Activated T-cell treated with anti-CD3 and anti-CD28 coated beads for 24 hours (primary cell): ENCODE measurements at places on chromosomes 7 and 10.

DNA sequence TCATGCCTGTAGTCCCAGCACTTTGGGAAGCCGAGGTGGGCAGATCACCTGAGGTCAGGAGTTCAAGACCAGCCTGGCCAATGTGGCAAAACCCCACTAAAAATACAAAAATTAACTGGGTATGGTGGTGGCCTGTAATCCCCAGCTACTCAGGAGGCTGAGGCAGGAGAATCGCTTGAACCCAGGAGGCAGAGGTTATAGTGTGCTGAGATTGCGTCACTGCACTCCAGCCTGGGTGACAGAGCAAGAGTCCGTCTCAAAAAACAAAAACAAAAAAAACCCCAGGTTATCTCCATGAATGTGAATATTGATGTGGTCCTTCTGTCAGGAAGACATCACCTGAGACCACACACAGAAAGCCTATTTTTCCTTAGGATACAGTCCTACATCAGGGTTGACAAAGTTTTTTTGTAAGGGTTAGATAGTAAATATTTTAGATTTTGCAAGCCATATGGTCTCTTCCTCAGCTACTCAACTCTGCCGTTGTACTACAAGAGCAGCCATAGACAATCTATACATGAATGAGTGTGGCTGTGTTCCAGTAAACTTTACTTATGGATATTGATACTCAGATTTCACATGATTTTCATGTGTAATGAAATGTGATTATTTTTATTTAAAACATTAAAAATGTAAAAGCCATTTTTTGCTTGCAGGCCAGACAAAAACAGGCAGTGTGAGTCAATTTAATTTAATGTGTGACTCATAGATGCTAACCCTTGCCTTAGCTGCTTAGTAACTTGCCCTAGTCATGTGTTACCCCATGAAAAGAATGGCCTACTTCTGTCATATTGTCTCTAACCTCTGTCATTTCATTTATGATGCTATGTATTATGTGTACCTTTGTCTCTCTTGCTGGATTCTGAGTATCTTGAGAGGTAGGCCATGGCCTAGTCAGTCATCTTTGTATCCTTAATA lies 78.1 kb downstream of the TPST1 start:
- DNase-seq = no peak

GRCh38 chr10:131898061-131898460 lies 2.7 kb upstream of the PPP2R2D start:
- DNase-seq = no peak

- DNase-seq = no peak
Observed at GRCh38 chr7:24227603-24228359, 56.2 kb upstream of the NPY start.

DNA sequence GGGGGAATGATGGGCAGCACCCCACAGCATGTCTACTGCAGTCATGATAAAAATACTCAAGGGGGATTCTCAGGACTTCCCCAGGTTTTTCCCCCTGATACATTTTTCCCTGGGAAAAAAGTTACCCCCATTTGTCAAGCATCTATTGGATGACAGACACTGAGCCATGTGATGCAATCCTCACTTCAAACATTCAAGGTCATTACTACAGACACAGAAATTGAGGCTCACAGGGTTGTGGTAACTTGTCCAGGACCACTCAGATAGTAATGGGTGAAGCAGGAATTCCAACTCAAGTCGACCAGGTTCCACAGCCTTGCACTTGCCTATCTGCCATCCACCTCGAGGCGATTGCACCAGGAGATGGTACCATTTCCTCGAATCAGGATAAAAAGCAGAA lies 31.7 kb downstream of the PPP1R3C start:
- no peak for DNase-seq

DNA sequence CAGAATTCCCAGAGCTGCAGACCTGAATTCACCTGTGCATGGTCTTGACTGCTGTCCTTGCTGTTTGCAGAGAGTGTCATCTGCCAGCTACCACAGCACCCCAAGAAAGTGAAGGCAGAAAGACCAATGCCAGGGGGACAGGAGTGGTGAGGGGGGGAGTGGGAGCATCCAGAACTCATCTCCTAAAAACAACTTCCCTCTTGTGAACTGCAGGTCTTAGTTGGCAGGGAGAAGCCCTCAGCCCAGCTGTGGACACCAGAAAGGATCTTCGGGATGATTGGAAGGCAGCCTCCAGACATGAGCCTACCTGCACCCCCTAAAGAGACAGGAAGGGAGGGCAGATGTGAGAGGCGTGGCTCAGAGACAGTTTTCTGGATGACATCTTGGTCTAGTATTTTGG lies 615.8 kb upstream of the MGMT start:
- DNase-seq = no peak

DNA sequence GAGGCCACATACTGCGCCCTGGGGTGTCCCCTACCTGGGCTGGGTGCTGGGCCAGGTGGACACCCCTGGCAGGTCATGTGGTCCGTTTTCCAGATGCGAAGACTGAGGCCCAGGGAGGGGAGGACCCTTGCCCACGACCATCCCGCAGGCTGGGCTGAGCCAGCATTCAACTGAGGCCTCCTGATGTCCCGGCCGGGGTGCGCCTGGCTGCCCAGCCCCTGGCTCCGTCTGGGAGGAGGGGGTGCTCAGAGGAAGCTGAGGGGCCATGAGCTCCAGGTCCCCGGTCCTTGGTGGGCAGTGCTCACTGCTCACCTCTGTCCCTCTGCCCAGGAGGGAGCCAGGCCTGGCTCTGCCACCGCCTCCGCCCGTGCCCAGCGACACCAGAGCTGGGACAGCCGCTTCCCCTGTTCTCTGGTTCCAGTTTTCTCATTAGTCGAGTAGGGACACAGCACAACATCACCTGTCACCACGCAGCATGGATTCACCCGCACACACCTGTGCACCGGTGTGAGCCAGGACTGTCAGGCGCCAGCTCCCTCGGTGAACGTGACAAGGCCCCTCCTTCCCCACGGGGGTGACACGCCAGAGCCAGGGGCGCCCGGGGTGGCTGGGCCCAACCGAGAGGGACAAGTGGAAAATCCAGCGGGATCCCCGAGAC lies 139.7 kb downstream of the ELFN1 start:
- DNase-seq = no peak

DNA sequence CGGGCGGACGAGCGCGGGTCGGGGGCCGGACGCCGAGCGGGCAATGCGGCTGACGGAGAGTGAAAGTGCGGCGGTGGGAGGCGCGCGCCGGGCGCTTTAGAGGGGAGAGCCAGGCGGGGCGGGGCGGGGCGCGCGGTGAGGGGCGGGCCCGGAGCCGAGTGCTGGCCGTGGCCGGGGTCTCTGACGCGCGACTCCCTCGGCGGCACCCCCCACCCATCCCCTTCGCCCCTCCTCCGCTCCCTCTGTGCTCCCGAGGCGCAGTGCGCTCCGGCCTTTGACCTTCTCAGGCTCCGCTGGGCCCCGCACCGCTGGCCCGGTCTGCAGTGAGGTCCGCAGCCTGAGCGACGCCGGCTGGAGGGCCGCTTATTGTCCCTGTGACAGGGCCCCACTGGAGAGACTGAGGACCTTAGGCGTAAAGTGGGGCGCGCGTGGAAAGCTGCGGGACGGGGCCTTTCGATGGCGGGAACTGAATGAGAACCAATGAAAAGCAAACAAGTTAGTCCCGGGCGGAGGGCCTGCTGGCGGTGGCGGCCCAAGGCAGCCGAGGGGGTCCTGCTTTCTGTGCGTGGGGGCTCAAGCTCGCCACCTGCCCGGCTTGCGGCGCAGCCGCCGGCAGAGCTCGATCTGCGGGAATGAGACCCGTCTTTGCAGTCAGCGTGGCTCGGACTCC lies at the start of gene CXCL12:
Gene CXCL12 (minus strand): TSS at position 72 of the 670 bp plus-strand sequence. CDS start 92 bp downstream, outside the sequence.
- no peak for DNase-seq

GRCh38 chr7:114450431-114450830 lies 35.8 kb downstream of the FOXP2 start:
- no peak for DNase-seq

DNA sequence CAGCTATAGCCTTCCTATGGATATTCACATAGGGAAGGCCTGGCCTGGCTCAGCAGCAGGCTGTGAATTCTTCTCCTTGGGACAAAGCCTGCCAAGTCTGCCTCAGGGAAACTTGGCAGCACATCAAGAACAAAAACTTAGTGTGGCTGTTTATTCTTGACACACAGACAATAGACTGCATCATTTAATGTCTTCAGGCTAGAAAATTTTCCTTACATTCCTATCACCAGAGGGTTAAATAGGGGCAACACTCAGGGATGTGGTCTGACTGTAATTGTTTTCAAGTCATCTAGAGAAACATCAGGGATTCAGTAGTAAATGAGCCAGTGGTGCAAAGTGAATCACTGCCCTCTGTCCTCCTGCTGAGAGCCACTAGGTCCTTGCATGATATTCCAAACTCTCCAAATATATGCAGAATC lies 137.3 kb downstream of the SEMA3C start:
- no peak for DNase-seq

GRCh38 chr10:3407208-3407607 lies 234.6 kb upstream of the PITRM1 start:
- no peak for DNase-seq

DNA sequence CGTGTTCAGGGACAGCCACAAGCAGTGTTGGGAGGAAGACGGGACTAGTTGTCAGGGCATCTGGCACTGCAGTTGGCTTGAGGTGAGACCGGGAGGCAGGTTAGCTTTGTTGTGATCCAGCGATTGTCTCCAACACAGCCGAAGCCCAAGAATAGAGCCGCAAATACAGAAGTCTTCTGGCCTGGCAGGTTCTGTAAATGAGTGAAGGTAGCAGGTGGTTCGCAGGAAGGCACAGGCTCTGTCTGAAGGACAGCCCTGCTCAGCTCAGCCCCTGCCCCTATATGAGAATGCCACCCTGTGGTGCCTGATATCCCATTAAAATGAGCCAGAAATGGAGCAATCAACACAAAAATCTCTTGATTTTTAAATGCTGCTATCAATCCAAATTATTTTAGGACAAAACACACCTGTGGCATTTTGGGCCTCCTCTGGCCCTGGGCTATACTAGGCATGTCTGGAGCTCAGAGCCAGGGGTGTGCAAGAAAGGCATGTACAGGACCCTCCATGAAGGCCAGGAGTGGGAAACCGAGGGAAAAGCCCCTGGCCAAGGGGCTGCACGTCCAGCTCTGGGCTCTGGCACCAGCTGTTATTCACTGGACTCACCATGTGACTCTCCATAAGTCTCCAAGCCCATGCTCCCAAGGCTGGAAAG lies 11.2 kb upstream of the C10orf71 start:
- no peak for DNase-seq

GRCh38 chr10:68023292-68023691 lies 51.8 kb downstream of the HERC4 start:
- no peak for DNase-seq

DNA sequence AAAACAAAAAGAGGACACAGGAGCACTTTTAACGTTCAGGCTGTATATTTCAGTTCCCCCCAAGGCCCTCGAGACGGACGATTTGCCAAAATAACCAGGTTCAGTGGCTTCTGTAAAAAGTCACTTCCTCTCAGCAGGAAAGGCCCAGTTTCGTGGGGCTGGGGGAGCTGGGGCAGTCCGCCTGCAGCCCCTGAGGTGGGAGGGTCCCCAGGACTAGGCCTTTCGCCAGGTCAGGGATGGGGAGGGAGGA lies 28.8 kb downstream of the WDR86 start:
- no peak for DNase-seq

DNA sequence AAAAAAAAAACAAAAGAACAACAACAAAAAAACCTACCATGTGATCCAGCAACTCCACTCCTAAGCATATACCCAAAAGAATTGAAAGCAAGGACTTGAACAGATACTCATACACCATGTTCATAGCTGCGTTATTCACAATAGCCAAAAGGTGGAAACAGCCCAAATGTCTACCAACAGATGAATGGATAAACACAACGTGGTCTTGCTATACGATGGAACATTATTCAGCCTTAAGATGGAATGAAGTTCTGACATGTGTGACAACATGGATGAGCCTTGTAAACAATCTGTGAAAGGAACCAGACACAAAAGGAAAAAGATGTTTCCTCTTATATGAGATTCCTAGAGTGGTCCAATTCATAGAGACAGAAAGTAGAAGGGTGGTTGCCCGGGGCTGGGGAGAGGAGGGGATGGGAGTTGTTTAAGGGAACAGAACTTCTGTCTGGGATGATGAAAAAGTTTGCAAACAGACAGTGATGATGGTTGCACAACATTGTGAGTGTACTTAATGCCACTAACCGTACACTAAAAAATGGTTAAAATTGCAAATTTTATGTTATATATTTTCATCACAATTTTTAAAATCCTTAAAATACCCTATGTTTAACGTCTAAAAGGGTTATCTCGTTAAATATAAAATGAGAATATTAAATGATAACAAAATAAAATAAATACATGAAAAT lies 11.6 kb downstream of the CLEC2L start:
- DNase-seq = no peak

GRCh38 chr10:124700293-124701037 lies 43.7 kb downstream of the FAM53B start:
- DNase-seq = no peak

GRCh38 chr10:78597796-78598555 lies 470.8 kb upstream of the ZMIZ1 start:
- DNase-seq = no peak

- no peak for DNase-seq
Observed at GRCh38 chr7:143460271-143460979, 17.2 kb downstream of the TAS2R60 start.

GRCh38 chr7:15795393-15795792 lies 108.9 kb upstream of the MEOX2 start:
- DNase-seq = no peak

DNA sequence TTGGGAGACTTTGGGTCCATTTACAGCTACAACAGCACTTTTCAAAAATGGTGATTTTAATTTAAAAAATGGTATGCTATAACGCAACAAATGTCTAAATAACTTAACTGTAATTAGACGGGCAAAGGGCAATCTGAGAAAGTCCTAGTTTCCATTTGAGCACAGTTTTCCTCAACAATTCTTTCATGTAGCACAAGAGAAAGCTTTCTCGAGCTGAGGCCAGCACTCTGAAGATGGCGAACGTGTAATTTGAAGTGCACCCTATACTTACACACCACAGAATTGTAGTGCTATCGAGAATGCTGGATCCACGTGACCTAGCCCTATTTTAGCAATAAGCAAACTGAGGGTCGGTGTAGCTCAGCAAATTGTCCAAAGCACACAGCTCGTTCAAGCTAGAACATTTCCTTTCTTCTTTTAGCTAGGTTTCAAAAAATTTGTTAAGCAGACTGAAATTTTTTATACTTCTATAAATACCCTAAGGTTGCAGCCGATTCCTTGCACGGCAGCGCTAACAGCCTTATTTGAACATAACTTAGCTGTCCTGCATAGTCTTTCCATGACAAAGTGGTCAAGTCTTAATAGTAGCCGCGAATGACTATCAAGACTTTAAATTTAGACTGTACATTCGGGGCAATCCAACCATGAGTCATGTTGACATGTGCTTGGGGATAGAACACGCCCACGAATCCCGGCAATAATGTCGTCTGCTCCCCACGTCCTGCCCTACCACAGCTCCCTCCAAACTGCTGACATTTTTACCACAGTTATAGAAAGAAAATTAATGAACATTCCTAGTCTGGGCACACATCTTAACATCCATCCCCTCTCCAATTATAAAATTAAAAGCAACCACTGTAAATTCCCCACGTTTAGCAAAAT lies 10.0 kb downstream of the KLF6 start:
- DNase-seq = no peak

DNA sequence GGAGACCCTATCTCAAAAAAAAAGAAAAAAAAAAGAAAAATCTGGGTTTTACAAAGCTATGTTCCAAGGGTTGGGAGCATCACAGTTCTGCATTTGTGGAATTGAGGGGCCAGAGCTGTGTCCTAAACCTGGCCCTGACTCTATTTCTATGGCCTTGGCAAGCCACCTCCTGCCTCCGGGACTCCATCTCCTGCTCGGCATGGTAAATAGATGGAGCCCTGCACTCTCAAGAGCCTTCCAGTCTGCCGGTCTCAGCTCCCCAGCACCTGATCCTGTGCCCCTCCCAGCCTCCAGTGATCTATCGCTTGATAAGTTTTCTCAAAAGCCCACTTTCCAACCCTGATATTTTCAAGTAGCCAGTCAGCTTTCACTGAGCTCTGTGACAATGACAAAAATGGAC lies 43.0 kb downstream of the KCNH2 start:
- DNase-seq = no peak
